ENCODE measurements at places on chromosomes 11 and 22.

- DNase-seq: peak; percentile 63
Measured at GRCh38 chr22:43343262-43343669, at the start of gene SCUBE1. TSS of gene SCUBE1 (minus strand) at chr22:43343372. CDS start at chr22:43343261, 111 bp downstream.

DNA sequence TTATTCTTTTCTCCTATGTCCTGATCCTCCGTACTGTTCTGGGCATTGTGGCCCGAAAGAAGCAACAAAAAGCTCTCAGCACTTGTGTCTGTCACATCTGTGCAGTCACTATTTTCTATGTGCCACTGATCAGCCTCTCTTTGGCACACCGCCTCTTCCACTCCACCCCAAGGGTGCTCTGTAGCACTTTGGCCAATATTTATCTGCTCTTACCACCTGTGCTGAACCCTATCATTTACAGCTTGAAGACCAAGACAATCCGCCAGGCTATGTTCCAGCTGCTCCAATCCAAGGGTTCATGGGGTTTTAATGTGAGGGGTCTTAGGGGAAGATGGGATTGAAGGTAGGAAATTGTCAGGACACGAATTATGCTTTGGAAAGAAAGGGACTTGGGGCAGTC is 843 bp downstream of the OR51T1 start:
- DNase-seq: no peak

DNA sequence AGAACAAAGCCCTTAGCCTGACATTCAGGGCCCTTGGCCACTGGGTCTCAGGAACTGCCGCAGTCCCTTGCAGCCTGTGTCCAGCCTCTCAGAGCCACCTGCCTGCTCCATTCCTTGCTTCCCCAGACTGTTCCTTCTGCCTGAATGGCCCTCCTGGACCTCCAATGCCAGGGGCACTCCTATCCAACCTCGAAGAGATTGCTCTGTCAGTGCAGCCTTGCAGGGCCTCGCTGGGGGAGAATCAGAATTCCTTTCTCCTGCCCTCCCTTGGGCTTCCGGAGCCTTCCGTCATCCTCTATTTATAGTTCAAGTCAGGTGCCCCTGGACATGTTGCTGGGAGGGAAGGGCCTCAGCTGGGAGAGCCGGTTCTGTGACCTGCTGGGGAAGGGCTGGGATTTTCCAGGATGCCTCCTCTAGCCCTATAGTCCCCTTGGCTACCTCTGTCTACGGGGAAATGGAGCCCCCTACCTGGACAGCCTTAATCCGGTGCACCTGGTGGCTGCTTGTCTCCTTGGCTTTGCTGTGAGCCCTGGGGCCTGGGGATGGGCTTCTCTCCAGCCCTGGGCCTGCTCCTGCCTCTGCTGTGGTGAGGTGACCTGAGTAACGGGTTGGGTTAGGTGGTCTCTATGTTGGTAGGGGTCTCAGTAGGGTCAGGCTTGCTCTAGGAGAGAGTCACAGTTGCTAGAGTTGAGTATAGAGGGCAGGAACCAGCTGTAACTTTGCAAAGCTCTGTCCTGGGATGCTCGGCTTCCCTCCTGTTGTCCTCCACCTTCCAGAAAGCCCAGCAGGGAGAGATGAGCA is 45.9 kb upstream of the SYT7 start:
- peak; percentile 90 for DNase-seq

DNA sequence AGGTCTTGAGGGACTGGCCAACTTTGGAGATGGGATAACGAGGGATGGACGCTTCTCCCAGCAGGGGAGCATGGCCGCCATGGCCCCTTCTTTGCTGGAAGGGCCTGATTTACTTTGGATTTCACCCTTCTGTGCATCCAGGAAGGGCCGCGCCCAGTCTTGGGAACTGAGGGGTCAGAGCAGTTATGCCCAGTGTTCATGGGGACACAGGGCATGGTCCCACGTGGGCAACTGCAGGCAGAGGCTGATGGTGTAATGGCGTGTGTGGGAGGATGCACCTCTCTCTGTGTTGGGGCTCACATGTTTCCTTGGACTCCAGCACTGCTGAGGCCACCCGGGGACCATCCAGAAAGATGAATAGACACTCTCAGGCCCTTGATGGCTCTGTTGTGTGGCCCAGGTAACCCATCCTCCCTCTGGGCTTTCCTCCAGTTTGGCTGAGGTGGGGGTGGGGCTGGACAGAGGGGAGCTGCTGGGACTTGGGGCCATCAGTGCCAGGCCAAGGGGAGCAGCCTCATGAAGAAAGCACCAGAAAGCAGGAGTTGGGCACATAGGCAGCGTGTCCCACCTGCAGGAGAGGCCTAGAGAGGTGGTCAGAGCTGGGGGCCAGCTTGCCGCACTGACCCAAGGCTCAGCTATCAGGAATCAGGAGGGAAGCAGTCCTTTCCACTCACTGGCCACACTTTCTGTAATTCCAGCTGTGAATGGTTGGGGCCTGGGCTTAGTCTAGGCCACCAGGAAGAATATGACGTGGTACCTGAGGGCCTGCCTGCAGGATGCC is 1033.9 kb downstream of the TBC1D22A start:
- no peak for DNase-seq

DNA sequence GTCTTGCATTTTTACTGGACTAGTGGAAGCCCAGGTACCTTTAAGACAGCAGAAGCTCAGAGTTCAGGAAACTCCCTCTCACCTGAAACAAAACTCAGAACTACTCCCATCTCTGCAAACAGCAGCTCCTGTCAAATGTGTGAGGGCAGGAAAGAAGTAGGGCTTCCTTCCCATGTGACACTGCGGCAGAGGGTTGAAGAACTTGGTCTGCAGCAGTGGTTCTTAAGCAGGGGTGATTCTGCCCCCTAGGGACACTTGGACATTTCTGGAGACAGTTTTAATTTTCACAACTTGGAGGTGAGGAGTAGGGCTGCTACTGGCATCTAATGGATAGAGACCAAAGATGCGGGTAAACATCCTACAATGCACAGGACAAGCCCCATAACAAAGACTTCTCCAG is 63.4 kb downstream of the RCN1 start:
- DNase-seq: peak; percentile 35

DNA sequence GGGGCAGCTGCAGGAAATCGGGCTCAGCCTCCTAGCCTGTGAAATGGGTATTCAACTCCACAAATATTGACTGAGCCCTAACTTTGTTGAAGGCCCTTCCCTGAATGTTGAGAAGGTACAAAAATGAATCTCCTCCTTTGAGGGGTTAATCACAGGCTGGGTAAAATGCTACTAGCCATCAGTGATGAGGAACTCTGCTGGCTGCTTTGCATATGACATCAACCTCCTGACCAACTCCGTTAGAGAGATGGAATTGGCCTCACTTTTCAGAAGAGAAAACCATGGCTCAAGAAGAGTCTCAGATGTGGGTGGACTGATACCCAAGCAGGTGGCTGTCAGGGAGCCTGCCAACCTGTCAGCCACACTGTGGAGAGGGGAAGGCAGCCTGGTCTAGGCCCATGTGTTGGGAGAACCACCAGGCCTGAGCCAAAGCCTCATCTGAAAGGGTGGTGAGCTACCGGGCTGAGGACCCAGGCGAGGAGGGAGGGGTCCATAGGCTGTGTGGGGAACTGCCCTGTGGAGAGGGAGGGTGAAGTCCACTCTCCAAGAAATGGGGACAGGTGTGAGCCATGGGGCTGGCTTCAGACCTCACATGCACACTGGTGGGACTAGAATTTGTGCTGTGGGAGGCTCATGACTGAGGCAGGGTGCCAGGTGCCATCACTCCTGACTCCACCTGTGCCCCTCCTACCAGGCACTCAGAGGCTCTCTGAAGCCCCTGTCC is 11.8 kb downstream of the CDCA5 start:
- DNase-seq: no peak

GRCh38 chr11:32090545-32091370 is at the start of gene RCN1:
TSS of gene RCN1 (plus strand) at chr11:32091074. CDS start at chr11:32091197, 123 bp downstream.
- peak; percentile 73 for DNase-seq

DNA sequence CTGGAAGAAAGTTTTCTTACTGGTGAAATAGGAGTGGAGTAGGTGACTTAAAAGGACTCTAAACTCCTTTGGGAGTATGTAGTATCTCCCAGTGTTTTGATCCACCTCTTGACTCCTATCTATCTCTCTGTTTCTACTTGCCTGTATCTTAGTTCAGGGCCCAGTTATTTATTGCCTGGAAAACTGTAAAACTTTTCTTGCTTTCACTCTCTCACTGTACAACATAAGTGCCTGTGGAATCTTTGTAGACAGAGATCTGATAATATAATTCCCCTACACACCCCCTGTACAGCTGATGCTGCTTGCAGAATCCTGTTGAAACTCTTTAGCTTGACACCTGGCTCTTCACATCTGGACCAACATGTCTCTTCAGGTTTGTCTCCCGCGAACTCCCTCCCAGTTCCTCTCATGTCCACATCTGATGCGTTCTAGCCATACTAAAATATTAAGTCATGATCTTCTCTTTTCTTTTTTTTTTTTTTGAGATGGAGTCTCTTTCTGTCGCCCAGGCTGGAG is 26.5 kb upstream of the SESN3 start:
- DNase-seq: no peak

DNA sequence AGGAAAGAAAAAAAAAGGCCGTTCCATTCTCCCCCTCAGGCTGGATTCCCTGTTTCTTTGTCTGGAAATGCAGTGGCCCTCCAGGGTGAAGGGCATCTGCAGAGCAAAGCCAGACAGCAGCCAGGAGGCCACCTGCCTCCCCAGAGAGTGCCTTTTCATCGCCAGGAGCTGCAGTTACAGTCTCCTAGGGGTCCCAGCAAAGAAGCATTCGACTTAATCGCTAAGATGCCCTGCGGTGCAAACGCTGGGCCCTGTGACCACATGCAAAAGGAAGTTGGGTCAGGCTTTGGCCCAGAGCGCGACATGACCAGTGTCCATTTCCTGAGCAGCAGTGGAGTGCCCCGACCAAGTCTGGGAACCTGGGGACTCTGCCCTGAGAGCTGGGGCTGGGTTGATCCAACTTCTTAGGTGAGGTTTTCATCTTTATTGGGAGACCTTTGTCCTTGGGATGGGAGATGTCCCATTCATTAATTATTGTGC is 304.6 kb downstream of the OPCML start:
- DNase-seq: no peak

DNA sequence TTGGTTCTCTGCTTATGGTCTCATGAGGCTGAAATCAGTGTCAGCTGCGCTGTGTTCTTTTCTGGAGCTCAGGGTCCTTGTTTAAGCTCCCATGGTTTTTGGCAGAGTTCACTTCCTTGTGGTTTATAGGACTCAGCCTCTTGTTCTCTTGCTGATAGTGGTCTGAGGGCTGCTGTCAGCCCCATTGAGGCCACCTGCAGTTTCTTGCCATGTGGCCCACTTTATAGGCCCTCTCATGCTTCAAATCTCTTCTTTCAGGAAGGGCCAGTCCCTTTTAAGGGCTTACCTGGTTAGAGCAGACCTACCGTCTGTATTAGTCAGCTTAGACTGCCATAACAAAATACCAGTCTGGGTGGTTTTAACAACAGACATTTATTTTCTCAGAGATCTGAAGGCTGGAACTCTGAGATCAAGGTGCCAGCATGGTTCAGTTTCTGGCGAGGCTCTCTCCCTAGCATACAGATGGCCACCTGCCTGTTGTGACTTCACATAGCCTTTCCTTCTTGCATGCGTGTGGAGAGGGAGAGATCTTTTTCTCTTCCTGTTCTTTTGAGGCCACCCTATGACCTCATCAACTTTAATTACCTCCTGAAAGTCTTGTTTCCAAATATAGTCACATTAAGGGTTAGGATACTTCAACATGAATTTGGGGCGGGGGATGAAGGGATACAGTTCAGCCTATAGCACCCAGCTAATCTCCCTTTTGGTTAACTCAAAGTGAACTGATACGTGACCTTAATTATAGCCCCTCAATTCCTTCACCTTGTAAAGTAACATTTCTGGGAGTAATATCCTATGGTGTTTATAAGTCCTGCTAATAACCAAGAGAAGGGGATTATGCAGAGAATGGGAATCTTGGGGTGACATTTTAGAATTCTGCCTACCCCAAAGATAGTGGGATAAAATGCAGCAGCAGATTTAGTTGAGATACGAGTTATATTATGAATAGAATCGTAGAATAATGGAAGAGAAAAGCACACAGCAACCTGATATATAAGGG is 131.8 kb downstream of the UVRAG start:
- DNase-seq: no peak

GRCh38 chr11:64095949-64096348 is 60.2 kb downstream of the FLRT1 start:
- DNase-seq: no peak

DNA sequence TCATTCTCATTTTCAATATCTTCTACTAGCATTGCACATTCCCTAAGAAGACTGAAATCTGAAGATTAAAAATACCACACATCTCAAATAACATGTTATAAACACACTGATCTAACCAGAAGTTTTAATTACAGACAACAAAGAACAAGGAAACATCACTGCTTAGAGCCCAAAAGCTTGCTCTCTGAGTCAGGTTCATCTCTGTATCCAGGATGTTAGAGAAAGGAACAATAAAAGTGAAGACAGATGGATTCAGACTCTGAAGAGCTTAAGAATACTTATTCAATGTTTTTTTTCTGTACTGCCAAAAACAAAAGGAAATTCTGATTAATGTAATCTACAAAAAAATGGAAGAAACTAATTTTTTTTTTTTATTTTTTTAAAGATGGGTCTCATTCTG is 16.5 kb downstream of the RDX start:
- no peak for DNase-seq

DNA sequence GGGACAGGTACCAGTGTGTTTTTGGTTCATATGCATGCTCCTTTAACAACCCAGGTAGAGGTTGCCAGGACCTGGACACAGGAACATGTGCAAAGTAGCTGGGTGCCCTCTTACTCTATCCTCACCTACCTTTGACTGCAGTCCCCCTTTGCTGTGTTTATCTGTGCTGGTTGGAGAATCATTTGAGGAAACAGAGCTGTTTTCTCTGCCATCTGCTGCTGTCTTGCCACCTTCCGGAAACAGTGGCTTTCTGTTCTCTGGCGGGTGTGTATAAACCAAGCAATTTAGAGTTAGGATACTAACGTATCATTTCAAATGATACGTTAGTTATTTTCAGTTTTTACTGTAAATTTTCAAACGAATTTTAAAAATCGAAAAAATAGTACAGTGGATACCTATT is 171.9 kb upstream of the TTC12 start:
- DNase-seq: no peak

DNA sequence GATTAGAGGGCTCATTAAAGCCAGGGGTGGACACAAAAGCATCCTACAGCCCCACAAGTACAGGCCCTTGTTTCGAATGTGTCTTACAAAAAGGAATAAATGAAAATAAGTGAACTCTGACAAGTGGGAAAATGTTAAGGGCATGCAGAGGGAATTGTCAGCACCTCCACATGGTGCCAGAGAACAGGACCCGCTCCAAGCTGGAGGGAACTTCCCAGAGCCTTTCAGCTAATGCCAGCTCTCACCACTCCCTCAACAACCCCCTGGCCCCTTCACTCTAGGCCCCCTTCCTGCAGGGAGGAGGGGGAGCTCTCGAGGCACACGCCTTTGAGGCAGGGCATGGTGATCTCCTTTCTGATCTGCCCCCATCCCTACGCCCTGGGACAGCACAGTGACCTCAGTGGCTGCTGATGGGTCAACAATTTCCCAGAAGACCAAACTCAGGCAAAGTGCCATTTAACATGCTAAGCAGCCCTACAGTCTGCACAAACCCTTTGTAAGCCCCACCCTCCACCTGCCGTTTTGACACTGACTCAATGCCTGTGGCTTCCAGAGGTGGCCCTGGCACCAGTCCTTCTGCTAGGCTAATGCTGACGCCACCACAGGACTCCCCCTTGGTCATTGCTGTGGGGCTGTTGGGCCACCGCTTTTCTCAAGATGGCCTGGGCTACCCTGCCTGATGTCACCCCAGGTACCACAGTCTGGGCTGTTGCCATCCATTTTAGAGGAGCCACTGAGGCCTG is 12.5 kb upstream of the CHST1 start:
- DNase-seq: no peak
